ENCODE measurements at places on chromosomes 5 and 9.
A peak's percentile ranks its signal among the peaks of the same experiment; 100 is the strongest.

DNA sequence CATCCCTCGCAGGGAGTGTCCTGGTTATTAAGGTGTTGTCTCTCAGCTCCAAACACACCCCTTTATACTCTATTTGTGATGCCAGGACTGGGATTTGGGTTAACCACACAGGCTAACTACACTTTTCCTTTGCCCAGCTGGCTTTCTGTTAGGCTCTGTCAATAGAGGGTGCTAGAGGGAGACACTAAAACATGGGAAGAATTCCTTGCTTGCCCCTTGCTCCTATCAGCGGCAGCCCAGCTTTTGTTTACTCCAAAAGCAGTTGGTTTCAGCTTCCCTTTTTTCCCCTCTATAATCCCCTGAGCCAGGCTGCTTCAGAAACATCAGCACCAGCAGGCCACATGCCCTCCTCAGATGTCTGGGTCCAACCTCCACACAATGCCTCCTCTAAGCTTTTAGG lies 297.1 kb downstream of the KCTD16 start:
- no peak for DNase-seq

DNA sequence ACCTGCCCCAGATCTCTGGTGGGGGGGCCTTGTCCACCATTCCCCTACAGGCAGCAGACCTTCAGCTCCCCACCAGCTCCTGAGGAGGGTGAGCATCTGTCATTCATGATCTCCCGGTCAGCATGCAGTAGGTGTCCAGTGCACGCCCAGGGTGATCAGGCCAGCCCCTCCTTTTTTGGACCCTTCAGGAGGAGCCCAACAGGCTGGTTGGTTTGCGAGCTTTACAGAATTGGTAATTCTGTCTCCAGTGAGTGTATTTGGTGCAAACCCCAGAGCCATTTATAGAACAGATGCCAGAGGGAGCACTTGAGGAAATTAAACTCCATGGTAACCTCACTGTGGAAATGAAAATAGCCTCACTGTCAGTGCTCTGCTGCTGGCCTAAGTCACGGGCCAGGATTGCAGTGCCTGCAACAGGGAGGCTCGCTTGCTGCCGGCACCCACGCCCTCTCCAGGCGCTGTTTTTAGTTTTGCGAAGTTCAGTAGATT lies 23.4 kb downstream of the WNK2 start:
- peak; percentile 28 for DNase-seq

- DNase-seq, result peak; percentile 73
Observed at GRCh38 chr5:78547731-78548615, 100.6 kb downstream of the LHFPL2 start.

GRCh38 chr5:109962882-109963603 lies 273.3 kb downstream of the MAN2A1 start:
- DNase-seq, result no peak

GRCh38 chr5:10747678-10748622 lies 13.1 kb downstream of the DAP start:
- DNase-seq, result no peak

DNA sequence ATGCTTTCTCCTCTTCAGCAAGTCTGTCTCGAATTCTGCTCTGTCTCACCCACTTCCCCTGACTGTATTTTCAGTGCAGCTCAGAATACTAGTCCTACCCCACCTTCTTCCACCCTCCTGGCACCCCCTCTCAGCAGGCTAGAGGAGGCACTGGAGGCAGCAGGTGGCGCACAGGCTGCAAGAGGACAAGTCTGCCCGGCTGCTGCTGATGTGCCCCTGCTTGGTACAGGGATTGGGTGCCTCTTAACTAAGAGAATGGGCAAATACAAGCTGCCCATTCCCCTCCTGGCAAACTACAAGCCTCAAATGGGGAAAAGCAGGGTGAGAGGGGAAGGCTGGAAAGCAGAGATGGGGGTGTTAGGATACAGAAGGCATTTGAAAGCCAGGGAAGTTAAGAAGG lies 5.1 kb downstream of the TLN1 start:
- no peak for DNase-seq

- no peak for DNase-seq
Observed at GRCh38 chr5:36392186-36392585, 90.5 kb upstream of the RANBP3L start.

- DNase-seq, result no peak
Observed at GRCh38 chr9:74554751-74555419, 57.8 kb downstream of the RORB start.

GRCh38 chr5:170427672-170428236 lies 38.6 kb upstream of the KCNMB1 start:
- no peak for DNase-seq

DNA sequence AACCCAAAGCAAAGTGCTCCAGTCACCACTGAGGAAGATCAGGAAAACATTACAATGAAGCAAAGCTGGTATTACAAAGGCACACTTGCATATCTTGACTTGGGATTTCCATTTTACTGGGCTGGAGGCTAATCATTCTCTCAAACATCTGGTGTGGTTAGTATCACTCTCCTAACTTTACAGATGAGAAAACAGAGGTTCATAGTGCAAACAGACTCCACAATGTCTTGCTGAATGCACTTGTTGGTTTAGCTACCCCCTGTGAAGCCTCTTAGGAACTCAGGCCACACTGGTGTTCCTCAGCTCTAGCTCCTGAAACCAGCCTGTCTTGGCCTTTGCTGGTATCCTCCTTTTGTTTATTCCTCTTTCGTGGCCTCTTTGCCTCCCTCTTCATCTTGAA lies 29.5 kb upstream of the SMAD5 start:
- no peak for DNase-seq

DNA sequence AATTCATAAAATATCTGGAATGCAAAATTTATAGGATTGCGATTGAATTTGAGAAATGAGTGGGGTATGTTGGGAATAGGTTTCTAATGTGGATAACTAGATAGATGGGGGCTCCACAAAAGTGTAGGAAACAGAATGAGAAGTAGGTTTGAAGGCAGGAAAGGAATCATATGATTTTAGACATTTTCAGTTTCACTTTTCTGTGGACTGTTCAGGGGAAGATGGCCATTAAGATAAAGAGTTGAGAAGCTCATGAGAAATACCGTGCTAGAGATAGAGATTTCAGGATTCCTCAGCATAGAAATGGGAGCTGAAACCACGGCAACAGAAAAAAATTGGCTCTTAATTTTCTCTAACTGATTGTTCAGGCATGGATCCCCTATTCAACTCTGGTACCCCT lies 163.4 kb upstream of the CD180 start:
- no peak for DNase-seq

GRCh38 chr9:19456426-19456825 lies 47.6 kb downstream of the ACER2 start:
- no peak for DNase-seq

- no peak for DNase-seq
Observed at GRCh38 chr9:5839572-5839902, 6.6 kb upstream of the ERMP1 start.

- DNase-seq, result no peak
Observed at GRCh38 chr9:97930972-97931371, 7.0 kb downstream of the HEMGN start.

DNA sequence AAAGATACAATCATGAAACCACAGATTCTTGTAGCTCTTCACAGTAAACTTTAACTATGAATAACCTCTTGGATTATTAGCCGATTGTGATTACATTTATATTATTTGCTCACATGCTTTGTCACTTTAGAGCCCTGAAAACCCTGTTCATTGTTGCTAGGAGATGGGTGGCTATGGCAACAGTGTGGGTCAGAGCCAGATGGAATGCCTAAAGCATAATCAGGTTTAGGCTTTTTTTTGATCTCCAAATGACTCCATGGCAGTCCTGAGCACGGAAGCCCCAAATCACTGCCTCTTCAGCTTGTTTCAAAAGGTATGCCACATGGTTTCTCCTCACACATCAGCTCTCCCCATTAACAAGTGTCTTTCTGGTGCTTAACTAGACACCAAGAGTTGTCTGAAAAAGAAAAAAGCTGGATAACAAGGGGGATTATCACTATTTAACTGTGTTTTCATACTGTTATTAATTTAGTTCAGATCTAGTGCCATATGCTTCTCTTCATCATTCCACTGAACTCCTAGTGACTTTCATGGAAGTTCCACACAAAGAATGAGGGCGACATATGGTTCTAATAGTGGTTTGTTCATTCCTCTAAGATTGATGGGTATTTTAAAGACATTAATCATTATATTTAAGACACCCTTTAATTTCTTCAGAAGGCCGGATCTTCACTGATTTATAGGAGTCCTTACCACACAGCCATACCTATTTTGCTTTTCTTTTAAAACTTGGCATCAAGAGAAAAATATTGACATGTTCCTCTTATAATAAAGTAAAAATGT lies 88.8 kb upstream of the PAM start:
- DNase-seq, result no peak

GRCh38 chr5:57493034-57493433 lies 10.4 kb upstream of the ACTBL2 start:
- no peak for DNase-seq

GRCh38 chr9:90905822-90906221 lies 104.2 kb downstream of the SYK start:
- no peak for DNase-seq

DNA sequence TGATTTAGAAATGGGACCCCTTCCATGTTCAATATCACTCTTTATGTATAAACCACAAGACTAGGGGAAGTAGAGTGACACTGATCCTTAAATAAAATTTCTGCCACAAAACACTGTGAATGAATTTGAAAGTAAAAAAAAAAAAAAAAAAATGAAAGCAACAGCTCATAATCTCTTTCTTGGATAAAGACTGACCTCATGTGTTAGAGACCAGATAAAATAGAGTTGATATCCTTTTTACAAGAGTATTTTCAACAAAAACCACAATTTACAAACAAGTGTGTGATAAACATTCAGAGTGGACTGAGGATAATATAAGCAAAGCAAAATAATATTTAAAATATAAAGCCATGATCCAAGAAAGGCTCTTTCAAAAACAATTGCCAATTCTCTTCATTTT lies 180.2 kb downstream of the FBXL17 start:
- no peak for DNase-seq

GRCh38 chr5:174145821-174146220 lies 100.3 kb downstream of the NSG2 start:
- no peak for DNase-seq

DNA sequence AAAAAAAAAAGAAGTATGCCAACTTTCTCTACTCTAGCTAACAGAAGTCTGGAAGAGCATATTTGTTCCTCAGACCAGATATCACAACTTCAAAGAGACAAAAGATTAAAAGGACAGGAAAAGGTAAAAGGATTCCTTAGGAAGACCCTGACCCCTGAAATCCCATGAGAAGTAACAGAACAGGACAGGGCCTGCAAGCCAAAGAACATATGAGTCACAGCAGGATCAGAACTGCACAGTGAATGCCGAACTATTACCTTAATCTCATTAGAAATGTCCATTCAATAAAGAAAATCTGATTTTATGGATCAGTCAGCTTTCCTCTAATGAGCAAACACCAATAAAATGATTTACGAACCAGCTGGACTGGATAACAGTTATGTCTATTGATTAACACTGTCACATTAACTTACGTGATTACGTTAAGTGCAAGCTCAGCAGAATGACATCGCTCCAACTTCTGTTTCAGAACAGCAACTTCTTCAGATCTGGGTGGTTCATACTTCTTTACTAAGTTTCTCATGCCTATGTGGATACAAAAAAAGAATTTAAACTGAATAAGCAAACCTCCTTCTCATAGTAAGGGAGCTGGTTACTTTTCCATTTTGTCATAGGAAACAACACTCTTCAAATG lies 13.6 kb downstream of the CCNH start:
- no peak for DNase-seq

- DNase-seq, result no peak
Observed at GRCh38 chr9:38298904-38299303, 93.6 kb upstream of the ALDH1B1 start.

DNA sequence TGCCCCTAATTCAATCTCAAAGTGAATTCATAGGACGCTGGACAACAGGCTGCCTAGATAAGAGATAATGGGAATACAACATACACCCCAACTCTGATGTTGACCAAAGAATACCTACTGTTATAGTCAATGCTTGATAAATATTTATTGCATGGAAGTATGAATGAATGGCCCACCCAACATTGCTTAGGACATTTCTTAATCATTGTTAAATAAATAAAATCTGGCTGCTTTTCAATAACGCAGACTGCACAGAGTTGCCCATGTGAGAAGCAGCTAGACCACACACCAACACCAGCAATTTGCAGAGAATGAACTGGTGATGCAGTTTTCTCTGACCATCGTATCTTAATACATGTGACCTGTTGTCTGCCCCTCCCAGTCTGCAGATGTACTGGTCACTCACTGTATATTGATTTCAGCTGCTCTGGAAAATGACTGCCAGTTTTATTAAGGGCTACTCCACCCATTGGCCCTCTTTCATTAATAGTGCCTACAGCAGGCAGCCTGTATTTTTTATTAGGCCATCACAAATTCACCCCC lies 236.2 kb upstream of the WWC1 start:
- DNase-seq, result no peak

GRCh38 chr9:136229096-136230065 lies 16.2 kb downstream of the QSOX2 start:
- no peak for DNase-seq

DNA sequence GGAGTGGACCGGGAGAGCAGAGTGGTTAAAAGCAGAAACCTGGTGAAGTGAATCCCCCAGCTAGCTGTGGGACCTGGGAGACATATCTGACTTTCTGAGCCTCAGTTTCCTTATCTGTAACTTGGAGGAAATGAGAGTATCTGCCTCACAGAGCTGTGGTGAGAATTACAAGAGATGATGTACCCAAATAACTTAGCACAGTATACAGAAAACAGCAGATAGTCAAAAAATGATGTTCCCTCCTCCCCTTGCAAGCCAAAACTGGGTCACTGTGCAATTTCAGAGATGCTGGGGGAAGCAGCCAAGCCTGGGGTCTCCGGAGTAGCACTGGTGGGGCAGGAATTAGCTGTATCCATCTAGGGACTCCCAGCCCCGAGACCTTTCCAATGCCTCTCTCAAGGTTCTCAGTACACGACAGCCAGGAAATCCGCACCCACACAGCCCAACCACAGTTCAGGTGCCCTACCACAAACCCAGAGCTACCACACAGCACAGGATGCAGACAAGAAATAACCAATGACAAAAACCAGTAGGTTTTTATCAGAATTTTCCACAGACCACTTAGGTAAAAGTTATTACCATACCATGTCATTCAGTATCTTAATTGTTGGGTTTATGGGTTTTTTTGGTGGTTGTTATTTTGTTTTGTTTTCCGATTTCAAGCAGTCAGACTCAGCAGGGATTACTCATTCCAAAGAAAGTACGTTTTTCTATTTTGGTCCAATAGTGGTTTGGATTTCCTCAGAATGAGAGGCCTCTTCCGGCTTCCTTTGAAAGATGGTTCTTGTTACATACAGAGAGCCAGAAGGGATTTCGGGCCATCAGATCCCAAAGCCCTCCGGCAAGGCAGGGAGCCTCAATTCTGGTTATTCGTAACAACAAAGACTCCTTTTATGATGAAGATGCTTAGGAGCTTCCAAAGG lies 4.9 kb upstream of the HRH2 start:
- DNase-seq, result no peak

Measured in AG04449 (cell line).